ENCODE measurements at places on chromosomes 12 and 14.
A peak's percentile ranks its signal among the peaks of the same experiment; 100 is the strongest.

GRCh38 chr14:70804556-70805162, 4.7 kb downstream of the MAP3K9 start:
- DNase-seq: no peak

DNA sequence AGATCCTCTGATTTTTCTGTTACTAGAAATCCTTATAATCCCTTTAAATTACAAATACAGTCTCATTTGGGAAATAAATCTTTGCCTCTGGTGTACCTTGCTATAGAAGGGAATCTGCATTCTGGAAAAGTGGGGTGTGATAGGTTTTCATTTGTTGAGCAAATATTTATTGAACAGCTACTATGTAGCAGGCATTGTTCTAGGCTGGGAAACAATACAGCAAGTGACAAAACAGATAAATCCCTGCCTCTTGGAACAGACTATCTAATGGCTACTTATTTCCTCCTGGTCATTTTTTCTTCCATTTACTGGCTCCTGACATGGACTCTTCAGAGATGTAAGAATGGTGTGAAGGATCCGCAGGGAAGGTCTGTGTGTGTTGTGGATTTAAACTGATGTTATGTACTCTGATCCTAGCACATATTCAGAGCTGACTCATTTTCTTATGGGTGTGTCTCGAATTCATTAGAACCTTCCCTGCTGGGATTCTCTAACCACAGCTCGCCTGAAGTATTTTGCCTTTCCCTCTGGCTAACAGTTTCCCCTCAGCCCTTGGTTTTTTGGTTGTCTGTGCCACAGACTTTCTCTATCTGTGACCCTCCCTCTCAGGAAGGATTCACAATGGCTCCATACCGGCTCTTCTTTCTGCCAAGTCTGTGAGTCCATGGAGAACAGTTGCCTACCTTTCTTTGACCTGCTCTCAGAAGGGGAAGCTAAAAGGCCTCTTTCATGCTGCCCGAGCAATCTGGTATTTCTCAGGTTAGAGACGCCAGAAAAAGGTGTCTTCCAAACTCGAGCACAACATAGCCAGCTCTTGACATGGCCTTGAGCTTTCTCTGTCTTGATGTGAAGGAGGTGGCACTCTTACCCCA, 53.7 kb downstream of the TMTC2 start:
- peak; percentile 8 for DNase-seq

- DNase-seq: no peak
Observed at GRCh38 chr12:81146228-81147225, 68.6 kb downstream of the ACSS3 start.

- no peak for DNase-seq
Observed at GRCh38 chr14:56812364-56813141, 2.3 kb upstream of the OTX2 start.

GRCh38 chr12:108955225-108955835, 65.5 kb downstream of the SVOP start:
- no peak for DNase-seq

- peak; percentile 88 for DNase-seq
Observed at GRCh38 chr12:95277139-95277538, 59.5 kb downstream of the VEZT start.

- DNase-seq: peak; percentile 44
Observed at GRCh38 chr14:96272777-96273473, 16.9 kb downstream of the BDKRB1 start.

GRCh38 chr12:989051-989450, 2.0 kb upstream of the ERC1 start:
- no peak for DNase-seq

DNA sequence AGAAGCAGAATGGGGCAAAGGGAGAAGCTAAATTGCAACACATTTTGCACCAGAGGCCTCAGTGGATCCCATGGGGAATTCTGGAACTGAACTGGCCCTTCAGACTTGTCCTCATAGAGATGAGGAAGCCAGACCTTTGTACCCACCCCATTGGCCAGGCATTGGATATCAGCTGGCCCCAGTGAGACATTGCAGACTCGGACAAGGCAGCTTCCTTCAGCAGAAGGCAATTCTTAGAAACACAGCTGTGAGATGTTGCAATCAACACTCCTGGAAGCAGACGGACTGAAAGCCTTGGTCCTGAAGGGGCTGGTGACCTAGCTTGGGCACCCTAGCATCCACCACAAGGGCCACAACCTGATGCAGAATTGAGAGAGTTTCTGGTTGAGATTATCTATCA, 218.1 kb downstream of the MSRB3 start:
- peak; percentile 56 for DNase-seq

- no peak for DNase-seq
Observed at GRCh38 chr12:51293696-51294095, 23.5 kb upstream of the SMAGP start.

- no peak for DNase-seq
Observed at GRCh38 chr14:70282666-70283065, 76.8 kb downstream of the COX16 start.

- no peak for DNase-seq
Observed at GRCh38 chr12:86666316-86666715, 410.1 kb upstream of the MGAT4C start.

- DNase-seq: no peak
Observed at GRCh38 chr14:75450381-75451276, 22.8 kb downstream of the JDP2 start.

DNA sequence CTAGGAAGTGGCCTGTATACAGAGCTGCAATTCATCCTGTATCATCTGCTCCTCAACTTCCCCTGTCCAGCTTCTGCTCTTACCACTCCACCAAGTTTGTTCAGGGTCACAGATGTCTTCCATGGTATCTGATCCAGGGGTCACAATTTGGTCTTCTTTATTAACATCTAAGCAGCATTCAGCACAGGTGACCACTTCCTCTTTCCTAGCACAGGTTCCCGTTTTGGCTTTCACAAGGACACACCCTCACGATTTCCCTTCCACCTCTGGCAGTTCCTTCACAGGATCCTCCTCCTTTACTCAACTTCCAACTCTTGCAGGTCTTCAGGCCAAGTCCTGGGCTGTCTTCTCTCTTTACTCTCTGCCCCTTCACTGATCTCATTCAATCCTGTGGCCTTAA, 93.6 kb downstream of the TTC7B start:
- DNase-seq: no peak

- no peak for DNase-seq
Observed at GRCh38 chr12:106037524-106038298, 101.0 kb downstream of the NUAK1 start.

DNA sequence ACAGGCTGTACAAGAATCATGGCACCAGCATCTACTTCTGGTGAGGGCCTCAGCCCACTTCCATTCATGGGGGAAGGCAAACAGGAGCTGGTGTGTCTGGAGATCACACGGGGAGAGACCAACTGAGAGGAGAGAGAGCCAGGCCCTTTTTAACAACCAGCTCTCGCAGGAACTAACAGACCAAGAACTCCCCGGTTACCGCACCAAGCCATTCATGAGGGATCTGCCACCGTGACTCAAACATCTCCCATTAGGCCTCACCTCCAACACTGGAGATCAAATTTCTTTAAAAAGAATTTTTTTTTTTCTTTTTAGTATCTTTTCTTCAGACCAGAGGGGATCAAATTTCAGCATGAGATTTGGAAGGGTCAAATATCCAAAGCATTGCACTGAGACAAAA, 16.7 kb upstream of the AQP2 start:
- DNase-seq: peak; percentile 14

DNA sequence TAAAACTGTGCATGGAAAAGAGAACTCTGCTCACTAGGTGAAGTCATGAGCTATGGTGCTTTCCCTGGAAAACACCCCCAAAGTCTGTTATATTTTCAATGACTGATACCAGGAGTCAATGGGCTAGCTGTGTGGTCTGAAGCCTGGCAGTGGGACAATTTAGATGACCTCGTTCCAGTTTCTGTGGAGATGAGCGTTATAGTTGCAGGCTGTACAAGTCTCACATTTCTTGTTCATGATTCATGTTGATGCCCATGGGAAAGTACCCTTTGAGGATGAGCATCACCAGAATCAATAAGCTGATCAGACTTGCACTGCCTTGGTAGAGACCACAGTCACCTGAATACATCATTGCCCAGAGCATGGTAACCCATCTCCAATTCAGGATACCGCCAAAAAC, 70.7 kb downstream of the NOVA1 start:
- no peak for DNase-seq

DNA sequence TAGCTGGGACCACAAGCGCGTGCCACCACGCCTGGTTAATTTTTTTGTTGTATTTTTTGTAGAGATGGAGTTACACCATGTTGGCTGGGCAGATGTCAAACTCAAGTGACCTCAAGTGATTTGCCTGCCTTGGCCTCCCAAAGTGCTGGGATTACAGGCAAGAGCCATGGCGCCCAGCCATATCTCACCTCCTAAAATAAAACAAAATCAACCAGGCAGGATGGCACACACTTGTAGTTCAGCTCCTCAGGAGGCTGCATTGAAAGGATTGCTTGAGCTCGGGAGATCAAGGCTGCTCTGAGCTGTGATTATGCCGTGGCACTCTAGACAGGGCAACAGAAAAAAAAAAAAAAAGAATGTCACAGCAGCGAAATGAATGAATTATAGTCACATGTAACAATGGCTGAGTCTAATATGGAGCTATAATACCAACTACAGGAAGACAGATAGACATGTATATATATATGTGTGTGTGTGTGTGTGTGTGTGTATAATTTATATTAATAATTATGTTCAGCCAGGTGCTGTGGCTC, 19.3 kb upstream of the TMEM120B start:
- no peak for DNase-seq

GRCh38 chr14:53953002-53953827, 3.4 kb downstream of the BMP4 start:
- DNase-seq: peak; percentile 54

DNA sequence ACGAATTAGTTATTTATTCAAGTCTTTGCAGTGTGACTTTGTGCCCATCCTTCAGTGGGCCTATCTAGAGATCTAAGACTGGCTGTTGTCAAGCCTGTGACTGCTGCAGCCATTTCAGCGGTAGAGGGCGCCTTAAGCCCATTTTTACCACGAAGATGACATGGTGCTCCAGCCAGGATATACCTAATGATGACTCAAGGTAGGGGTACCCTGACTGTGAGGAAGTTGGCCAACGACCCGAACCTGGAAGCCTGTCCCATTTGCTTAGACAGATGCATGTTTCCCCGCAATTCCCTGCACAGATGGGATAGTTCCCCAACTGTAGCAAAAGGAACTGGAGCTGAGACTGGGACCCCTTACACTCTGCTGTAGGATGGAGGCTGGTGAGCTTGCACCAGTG, 41.3 kb downstream of the RAB3IP start:
- DNase-seq: peak; percentile 66

DNA sequence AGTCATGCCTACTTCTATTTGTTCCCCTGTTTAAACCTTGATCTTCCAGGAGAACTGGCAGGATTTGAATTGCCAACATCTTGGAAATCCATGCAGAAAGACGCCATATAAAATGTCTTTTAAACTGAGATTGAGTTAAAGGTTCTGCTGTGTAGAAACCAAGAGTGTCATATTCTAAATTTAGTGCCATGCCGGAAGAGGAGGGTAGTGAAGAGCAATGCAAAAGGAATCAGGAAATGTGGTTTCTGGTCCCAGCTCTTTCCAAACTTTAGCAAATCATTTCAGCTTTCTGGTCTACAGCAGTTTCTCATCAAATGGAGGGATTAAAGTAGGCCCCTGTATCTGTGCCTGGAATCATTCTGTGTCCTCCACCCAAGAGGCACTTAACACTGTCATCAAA, 85.7 kb downstream of the BTG1 start:
- DNase-seq: peak; percentile 90

DNA sequence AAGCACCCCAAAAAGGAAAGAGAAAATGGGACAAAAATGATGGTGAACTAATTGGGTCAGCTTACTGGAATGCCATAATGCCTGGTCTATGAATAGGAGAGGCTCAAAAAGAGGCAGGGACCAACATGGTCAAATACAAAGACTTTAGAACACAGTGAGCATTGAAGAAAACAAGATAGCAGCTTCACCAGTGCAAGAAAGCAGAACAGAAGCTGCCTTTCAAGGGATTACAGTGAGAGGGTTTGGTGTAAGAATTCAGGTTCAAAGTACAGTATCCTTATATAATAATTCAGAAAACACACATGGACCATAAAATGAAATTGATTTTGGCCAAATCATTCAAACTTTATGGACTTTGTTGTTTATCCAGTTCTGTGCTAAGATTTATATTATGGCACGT, 162.1 kb downstream of the NAV3 start:
- DNase-seq: no peak

DNA sequence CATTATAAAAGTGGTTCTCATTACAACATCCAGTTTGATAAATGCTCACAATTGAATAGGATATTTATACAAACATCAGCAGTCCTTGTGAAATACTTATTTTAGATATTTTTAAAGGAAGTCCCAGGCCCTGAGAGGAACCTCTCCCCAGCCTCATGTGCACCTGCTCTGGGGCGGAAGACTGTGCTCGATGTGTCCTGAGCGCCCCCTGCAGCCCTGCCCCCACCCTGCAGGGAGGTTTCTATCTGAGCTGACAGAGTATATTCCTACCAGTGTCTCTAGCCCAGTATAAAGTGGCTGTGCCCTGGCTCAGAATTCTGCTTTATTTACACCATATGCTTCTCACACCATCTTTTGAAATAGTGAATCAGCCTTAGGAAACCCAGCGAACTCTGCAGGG, 1349.1 kb downstream of the TMEM121 start:
- DNase-seq: no peak

- no peak for DNase-seq
Observed at GRCh38 chr14:60348211-60348610, 99.2 kb downstream of the PPM1A start.

- no peak for DNase-seq
Observed at GRCh38 chr14:57704763-57705162, 161.1 kb downstream of the SLC35F4 start.

- no peak for DNase-seq
Observed at GRCh38 chr12:117671734-117672133, 297.1 kb downstream of the KSR2 start.

- DNase-seq: no peak
Observed at GRCh38 chr14:89215114-89215513, 201.9 kb downstream of the FOXN3 start.

GRCh38 chr14:93926873-93927799, at the start of gene FAM181A:
FAM181A (plus strand) TSS chr14:93927344; CDS start chr14:93928286, 942 bp downstream.
- no peak for DNase-seq

GRCh38 chr12:84912198-84913128, at the start of gene SLC6A15:
SLC6A15 (minus strand) TSS chr12:84912799; CDS start chr12:84892120, 20,679 bp downstream.
- DNase-seq: peak; percentile 92

DNA sequence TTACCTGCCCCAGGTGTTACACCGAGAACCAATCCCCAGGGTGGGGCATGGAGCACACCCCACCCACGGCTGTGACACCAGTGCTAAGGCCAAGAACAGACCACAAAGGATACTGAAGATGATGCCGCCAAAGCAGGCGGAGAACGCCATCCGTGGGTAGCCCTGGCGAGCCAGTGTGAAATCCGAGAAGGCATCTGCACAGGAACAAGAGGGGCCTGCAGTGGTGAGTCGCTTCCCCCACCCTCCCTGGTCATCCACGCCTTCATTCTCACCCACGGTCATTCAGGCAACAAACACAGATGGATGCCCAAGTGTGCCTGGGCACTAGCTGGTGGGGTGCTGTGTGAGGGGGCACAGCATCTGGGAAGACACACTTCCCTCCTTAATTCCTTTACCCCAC, 28.5 kb downstream of the SLC8B1 start:
- DNase-seq: no peak

Measured in HCEC 1CT (cell line).